NCI-H1105 (cell line): ENCODE measurements at places on chromosomes 12 and 14.

DNA sequence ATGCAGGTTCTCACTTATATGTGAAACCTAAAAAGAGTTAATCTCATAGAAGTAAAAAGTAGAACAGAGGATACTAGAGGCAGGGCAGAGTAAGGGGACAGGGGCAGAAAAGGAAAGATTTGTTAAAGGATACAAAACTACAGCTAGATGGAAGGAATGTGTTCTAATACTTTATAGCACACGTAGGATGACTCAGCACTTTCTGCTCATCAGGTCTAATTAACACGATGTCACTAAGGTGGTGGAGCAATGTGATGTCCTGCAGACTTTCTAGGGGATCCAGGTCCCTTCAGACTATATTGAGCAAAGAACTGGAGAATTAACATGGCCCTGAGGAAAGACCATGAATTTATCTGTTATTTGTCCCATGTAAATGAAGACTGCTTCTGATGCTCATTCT lies 80.8 kb upstream of the CMKLR1 start:
- DNase-seq, result no peak

GRCh38 chr12:4705824-4706223 lies 14.4 kb upstream of the GALNT8 start:
- no peak for DNase-seq

GRCh38 chr12:15544589-15544988 lies 222.3 kb downstream of the PTPRO start:
- no peak for DNase-seq

DNA sequence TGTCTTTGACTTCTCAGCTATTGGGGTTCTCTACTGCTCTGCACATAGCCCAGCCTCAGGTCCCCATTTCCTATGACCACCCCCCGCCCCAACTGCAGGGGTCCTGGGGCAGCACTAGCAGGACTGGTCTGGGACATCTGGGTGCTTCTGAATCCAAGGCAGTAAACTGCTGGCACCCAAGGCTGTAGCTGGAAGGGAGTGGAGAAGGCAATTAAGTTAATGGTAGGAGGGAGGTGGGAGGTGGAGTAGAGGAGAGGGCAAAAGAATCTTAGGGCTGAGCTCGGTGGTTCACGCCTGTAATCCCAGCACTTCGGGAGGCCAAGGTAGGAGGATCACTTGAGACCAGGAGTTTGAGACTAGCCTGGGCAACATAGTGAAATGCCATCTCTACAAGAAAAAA lies 11.5 kb downstream of the PLEK2 start:
- DNase-seq, result no peak

DNA sequence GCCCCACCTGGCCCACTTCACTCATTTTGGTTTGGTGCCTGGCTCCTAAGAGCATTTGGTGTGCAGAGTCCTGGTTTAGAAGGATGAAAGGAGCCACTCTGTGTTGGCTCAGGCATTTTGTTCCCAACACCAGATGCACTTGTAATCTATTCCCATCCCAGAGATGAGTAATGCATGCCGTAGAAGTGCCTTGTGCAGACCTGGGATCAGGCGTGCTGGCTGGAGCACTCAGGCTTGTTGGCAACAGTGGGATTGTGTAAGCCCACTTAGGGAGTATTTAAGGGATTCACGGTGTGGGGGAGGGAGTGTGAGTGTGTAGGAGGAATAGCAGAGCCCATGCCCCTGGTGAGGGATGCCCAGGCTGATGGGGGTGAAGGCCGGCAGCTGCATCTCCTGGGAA lies 501.5 kb upstream of the TBX3 start:
- DNase-seq, result no peak

DNA sequence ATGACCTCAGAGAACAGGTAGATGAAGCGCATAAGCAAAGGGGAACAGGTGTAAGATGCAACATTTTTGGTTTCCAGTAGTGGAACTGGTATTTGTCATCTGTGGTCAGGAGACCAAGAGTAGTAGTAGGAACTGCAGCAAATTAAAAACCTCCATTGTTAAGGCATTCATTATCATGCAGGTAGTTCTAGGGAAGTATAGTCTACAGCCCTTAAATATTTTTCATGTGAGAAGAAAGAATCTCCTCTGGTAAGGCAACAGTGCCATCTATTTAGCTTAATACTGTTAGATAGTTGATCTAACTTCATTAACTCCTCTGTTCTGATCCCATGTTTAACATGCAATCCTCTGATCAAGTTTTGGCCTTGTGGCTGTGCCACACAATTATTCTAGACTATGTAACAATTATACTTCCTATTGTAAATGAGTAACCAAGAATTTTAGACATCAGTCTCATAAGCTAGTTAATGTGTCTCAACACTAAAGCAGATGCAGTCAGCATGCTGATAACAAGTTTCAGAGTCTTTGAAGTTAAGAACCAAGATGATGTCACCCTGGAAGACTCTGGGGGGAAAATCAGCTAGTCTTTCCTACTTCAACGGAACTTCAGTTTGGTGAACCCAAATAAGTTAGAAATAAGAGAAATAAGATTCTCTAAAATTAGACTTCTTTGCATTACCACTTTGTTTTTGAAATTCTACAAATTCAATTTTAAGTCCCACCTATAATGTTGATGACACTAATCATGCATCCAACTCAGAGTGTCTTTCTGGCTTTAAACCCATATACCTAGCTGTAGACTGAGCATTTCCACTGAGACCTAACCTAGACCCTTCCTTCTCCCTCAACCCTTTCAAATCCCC lies 70.9 kb downstream of the STXBP6 start:
- no peak for DNase-seq

GRCh38 chr12:49776858-49777257 lies 35.5 kb downstream of the TMBIM6 start:
- DNase-seq, result no peak

GRCh38 chr12:91384366-91384765 lies 201.7 kb upstream of the DCN start:
- no peak for DNase-seq

- no peak for DNase-seq
Measured at GRCh38 chr14:94923786-94924185, 153.9 kb upstream of the GSC start.

DNA sequence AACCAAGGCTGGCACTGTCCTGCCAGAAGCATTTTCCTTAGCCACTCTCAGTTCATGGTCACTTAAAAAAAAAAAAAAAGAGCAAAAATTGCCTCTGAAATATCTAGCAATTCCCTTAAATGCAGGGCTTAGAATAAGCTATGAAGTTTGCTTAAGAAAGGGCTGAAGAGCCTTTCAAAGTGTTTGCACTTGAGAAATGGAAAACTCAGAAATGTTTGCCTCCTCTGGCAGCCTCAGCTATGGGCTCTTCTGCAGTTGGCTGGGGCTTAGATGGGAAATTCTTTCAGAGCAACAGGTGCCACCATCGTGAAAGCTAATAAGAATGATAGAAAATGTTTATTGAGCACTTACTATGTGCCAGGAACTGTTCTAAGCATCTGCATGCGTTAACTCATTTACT lies 48.5 kb upstream of the TSPAN11 start:
- DNase-seq, result no peak

- no peak for DNase-seq
Measured at GRCh38 chr12:51890133-51890464, 2.2 kb downstream of the ANKRD33 start.

DNA sequence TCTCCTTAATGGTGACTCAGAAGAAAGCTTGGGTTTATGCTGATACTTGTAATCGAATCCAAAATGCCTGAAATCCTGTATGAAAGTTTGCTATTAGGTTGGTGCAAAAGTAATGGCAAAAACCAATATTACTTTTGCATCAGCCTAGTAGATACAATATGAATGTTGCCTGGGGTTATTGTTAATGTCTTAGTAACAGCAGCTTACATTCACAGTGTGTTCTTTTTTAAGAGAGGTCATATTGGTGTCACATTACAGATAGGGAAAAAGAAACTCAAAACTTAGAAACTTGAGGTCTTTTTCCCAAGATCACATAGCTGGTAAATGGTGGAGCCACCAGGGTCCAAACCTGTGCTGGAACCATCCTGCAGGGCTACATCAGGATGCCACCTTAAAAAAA lies 25.2 kb downstream of the SRGAP1 start:
- no peak for DNase-seq

DNA sequence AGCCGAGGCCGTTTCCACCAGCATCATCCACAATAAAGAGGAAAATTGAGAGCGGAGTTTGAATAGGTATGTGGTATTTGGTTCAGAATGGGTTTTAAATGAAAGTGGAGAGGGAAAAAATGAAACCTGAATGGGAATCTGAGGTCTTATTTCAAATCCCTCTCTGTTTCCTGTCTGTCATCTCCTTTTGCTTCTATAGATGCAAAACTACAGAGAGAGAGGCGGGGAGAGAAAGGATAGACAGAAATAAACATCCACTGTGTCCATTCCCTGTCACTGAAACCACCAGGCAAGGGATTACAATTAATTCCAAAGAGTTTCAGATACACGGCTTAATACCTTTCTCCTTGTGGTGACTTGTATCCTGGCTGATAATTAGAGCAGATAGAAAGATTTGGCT lies 102.3 kb downstream of the DAD1 start:
- no peak for DNase-seq

- no peak for DNase-seq
Measured at GRCh38 chr12:51417826-51418225, 6.8 kb upstream of the SLC4A8 start.

DNA sequence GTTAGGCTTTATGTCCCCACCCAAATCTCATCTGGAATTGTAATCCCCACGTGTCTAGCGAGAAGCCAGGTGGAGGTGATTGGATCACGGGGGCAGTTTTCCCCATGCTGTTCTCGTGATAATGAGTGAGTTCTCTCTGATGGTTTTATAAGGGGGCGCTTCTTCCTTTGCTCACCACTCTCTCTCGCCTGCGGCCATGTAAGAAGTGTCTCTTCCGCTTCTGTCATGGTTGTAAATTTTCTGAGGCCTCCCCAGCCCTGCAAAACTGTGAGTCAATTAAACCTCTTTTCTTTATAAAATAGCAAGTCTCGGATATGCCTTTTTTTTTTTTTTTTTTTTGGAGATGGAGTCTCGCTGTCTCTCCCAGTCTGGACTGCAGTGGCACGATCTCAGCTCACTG lies 13.3 kb downstream of the IL31 start:
- DNase-seq, result no peak

DNA sequence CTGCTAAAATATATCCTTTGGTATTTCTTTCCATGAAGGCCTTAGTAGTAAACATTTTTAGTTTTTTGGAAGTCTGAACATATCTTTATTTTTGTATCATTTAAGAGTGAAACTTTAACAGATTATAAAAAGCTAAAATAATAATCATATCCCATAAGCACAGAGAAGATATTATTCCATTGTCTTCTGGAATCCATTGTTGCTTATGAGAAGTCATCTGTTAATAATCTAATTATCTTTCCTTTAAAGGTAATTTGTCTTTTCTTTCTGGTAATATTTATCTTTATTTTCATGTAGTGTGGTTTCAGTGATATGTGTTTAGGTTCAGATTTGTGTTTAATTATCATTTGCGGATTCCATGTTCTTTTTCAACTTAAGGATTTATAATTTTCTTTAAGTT lies 261.7 kb downstream of the MSRB3 start:
- no peak for DNase-seq

DNA sequence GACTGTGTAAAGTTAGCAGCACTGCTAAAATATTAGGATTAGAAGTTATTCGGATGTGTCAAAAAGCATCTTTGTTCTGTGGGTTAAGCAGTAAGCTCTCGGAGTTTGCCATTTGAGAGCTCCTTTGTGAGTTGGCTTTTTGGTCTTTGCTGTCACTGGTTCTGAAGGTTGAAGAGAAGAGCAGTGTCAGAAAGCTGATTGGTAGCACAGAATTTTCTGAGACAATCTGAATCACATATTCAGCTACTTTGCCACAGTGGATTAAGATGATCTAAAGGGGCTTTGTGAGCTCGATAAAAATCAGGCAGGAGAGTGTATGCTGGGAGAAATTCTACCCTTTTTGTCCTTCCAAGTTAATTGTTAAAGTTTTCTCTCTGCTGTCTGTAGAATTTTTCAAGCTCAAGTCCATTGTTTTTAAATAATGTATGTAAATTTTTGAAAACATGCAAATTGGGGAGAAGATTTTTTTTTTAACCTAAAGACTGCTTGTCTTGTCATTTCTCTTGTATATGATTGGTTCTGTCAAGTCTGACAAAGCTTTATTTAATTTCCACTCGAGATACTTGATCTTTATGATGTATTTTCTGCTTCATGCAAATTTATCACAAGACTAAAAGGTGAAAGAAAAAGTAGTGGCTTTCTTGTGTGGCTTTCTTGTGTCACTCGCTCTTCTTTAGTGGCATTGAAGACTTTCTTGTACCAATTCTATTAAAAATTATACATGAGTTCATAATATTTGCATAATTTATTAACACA lies 307.3 kb downstream of the EGLN3 start:
- DNase-seq, result no peak

DNA sequence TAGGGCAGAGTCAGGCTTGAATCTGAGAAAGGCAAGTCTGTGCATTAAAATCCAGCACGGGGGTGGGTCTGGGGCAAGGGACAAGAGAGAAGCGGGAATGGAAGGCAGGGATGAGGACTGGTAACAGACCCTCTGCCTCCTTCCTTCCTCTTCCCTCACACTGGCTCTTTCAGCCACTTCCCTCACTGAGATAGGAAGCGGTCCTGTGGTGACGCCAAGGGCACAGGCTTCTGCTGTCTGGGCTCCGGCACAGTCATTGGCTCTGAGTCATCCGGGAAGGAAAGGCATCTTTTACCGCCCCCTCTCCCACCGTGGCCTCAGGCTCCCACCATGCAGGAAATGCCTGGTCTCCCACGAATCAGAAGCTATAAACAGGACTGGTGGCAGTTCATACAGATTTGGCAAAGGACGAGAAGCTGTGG lies 70.2 kb downstream of the ETV6 start:
- no peak for DNase-seq

GRCh38 chr12:95206916-95207315 lies 10.4 kb downstream of the FGD6 start:
- no peak for DNase-seq

GRCh38 chr12:115871714-115872113 lies 405.8 kb downstream of the MED13L start:
- peak; percentile 85 for DNase-seq

- DNase-seq, result no peak
Measured at GRCh38 chr12:92142251-92142926, 3.3 kb downstream of the BTG1 start.

- no peak for DNase-seq
Measured at GRCh38 chr14:86911486-86911885, 1081.5 kb downstream of the GALC start.

DNA sequence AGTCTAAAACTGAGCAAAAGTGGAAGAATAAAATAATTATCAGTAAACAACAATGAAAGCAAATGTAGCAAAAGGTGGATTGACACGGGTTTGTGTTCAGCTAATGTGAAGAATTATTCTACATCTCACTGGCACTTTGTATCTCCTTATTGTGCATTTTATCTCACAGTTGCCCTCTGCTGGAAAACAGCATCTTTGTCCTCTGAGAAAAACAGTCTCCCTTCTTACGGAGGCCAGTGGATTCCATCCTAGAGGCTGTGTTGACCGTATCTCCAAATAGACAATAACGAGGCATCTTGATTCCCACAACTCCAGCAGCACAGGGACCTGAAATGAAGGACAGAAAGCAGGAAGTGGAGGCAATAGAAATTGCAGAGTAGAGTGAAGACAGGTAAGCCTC lies 51.3 kb upstream of the PLBD1 start:
- DNase-seq, result no peak

DNA sequence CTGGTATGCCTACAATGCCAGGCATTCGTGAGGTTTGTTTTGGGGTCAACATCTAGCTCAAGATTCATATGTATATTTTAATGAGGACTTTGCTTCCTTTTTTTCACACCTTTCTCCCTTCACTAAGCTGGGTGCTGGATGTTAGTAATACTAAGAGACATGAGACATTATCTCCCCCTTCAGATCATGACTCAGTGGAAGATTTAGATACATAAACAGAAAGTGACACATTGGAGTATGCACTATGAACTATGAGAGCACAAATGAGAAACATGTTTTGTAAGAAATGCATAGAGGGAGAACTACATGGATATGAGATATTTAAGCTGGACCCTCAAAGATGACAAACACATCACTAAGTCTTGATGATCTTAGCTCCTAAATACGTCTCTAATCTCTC lies 286.3 kb downstream of the RPAP3 start:
- DNase-seq, result no peak
